ENCODE measurements at places on chromosomes 1 and 21.
A peak's percentile ranks its signal among the peaks of the same experiment; 100 is the strongest.

DNA sequence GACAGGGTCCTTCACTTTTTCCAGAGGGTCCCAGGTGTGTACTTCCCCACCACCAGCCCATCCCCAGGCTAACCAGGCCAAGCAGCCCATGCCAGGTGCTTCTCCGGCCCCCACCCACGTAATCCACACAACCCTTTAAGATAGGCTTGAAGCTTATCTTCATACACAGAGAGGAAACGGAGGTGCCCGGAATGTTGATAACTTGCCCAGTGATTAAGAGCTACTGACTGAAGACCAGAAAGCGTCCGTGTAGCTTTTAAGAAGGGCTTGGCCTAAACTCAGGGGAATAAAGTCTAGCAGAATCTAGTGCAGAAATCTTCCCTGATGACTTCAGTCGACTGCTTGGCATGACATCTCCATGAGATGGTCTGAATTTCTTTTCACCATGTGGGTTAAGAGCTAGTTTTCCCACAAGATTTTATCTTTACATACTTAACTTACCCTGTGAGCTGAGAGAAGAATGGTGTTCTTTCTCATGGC, 138.7 kb downstream of the GALNT2 start:
- DNase-seq = no peak

DNA sequence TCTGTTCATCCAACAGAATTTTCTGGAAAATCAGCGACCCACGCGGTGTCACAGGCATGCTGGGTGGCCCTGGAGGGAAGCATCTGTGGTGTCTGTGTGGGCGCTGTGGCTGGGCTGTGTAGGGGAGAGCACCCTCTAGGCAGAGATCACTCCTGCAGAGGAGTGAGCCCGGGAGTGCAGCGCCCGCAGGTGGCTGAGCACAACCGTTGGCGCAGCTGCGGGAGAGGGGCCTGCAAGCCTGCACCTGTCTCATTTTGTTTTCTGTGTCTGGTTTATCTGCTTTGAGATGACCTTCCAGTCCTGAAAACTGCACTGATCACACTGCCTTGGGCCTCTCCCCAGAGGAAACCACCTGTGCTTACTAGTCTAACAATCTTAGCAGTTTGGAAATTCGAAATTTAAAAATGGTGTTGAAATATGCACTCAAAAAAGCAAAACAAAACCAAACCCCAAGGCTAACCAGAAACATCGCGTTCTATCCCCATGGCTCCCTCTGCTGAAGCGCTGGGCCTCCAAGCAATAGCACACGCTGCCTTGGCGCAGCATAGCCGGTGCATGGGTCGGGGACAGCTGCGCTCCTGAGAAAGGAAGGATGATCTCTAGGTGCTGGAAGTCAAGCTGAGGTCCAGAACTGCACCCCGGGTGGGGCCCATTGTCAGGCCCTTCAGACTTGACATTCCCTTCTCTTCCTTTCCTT, 4.8 kb downstream of the FAM3B start:
- DNase-seq = no peak

DNA sequence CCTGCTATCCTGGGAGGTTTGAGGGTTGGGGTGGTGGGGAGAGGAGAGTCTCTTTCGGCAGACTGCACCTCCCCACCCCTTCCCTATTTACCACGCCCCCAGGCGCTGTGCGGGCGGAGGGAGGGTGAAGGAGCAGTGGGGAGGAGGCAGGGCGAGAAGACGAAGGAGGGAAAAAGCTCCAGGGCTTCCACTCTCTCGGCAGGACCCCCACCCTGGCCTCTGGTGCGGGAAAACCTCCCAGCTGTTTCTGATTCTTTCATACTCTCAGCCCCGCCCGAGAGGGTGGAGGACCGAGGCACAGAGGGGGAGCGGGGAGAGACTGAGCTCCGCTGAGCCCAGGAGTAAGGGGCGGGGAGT, 866 bp upstream of the WNT2B start:
- DNase-seq = no peak

DNA sequence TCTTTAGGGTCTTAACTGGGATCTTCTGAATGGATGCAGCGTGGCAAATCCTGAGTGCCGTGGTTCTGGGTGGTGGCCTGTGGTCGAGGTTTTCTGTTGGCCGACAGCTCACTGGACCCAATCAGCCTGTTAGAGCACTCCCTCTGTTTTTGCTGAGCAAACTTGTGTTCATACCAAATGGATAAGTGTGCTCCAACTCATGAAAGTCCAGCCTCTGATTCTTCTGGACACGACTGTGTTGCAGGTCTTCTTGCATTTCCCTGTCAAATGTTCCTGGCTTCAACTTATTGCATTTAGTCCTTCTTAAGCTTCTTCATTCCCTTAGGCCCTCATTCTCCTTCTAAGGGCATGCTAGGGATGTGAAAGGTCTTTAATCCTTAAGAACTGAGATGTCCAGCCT, 63.7 kb downstream of the AJAP1 start:
- DNase-seq = no peak

DNA sequence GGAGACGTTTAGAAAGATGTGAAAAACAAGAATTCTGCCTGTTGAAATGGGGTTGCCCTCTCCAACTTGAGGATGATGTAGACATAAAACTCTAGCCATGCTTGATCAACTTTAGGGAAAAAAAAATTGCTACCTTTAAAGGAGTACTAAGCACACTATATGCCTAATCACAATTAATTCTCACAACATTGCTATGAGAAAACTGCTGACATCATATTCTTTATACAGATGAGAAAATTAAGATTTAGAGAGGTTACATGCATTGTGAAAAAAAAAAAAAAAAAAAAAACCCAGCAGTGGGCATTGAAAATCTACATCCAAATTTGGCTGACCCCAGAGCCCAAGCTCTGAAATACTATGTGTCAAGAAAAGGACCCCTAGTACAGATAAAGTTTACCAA, 617.2 kb upstream of the ADGRL2 start:
- no peak for DNase-seq

DNA sequence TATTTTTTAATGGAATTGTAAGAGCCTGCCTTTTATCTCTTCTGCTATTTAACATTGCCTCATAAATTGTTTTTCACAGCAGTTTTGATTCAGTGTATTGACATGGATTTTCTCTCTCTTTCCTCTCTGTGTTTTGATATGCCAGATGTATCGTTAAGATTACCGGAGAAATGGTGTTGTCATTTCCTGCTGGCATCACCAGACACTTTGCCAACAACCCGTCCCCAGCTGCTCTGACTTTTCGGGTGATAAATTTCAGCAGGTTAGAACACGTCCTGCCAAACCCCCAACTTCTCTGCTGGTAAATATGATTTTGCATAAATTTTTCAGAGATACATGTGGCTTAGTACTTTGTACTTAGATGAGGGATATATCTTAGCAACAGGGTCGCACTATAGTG, 23.1 kb upstream of the DYNLT5 start:
- no peak for DNase-seq

- DNase-seq = no peak
Measured at GRCh38 chr1:207202480-207202879, 98.4 kb downstream of the C4BPA start.

DNA sequence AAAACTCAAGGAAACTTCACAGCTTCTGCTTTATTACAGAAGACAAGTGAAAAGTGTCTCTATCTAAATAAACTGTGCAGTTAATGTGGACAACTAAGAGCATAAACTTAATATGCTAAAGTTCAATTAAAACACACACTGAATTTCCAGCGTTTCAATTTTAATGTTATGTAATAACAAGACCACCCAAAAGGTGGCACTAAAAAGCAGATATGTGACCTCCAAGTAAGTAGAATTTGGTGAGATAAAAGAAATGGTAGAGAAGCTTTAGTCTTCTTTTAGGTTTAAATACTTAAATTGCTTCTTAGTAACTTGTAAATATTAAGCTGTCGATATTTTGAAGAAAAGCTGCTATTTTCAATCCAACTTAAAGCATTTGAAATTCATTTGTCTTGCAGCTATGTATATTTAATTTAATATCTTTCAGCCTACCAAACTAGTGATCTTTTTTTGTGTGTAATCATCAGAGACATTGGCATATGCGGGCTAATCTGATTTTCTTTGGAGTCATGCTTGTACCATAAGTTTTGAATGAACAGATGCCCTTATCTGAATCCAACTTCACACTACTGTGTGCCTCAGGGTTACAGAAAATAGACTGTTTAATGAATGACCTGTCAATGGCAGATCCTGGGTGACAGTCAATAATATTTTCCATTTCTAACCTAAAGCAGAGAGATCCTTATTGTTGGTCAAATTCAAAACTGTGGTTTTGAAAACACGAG, 36.5 kb upstream of the ADAMTS1 start:
- DNase-seq = no peak

DNA sequence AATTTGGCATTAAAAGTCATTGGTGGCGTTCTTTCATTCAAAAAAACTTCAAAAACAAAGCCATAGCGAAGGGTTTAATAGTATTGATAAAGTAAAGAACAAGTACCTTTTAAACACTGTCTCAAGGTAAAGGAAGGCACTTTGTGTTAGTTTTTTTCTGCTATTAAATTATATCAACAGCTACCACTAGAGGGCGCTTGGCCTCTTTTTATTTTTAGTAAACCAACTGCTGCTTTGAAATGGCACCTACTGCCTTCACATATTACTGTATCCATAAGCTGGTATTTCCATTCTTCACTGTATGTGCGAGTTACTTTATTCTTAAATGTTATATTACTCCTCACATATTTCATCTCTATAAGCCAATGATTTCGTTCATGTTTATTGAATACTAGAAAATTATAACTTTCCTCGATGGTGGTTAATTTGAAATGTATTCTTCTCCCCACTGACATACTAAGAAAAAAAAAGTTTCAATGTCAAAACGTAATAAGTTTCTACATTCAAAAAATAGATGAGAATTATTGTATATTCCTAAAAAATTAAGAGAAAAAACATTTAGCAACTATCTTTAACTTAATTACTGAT, 125.7 kb upstream of the CXADR start:
- peak; percentile 33 for DNase-seq

GRCh38 chr1:27102707-27103468, 52.0 kb downstream of the SLC9A1 start:
- DNase-seq = peak; percentile 53

GRCh38 chr1:223704921-223705878, 7.1 kb upstream of the CAPN2 start:
- no peak for DNase-seq

DNA sequence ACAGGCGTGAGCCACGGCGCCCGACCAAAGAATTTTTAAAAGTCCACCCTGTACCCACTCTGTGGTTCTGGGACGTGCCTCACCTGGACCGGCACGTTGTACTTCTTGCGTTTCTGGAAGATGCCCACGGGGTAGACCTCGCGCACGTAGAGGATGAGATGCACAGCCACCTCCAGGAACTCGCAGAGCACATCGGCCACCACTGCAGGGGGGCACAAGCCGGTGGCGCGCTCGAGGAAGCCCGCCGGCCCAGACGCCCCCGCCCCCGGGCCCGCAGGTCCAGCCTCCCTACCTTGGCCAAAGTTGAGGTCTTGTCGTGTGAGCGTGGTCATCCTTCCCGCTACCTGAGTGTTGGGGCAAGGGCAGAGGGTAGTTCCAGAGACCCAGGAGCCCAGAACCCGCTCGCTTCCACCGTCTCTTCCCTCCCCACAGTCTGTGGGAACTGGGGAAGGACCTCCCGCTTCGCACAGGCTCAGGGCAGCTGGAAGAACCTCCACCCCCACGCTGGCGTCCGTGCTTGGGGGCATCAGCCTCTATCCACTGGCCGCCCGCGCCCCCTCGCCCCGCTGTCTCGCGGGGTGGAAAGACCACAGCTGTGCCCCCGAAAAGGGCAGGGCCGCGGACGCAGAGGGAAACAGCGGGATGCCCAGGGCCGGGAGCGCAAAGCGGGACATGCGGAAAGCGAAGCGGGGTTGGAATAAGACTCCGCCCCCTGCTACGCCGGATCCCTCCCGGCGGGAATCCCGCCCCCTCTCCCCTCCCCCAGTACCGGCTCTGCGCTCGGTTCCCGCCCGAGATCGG, 478 bp downstream of the MAD2L2 start:
- DNase-seq = peak; percentile 47

DNA sequence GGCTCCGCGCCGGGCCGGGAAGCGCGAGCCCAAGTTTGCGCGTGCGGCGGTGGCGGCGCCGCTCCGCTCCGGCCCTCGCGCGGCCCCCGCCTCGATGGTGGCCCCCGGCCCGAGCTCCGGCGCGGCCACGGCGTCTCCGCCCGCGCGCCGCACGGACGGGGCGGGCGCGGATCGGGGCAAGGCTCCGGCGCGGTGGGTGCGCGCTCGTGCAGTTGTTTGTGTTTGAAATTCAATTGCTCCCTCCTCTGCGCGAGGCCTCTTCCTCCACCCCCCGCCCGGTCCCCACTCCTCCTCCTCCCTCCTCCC, at the start of gene HDGF:
Gene HDGF (minus strand): TSS at position 225 of the 306 bp plus-strand sequence. CDS start 246 bp downstream, outside the sequence.
- no peak for DNase-seq

- no peak for DNase-seq
Measured at GRCh38 chr21:36569511-36569910, 89.6 kb upstream of the CLDN14 start.

- DNase-seq = no peak
Measured at GRCh38 chr1:234556245-234556943, 53.6 kb downstream of the IRF2BP2 start.

GRCh38 chr1:233520261-233521191, 93.4 kb upstream of the KCNK1 start:
- DNase-seq = peak; percentile 36

DNA sequence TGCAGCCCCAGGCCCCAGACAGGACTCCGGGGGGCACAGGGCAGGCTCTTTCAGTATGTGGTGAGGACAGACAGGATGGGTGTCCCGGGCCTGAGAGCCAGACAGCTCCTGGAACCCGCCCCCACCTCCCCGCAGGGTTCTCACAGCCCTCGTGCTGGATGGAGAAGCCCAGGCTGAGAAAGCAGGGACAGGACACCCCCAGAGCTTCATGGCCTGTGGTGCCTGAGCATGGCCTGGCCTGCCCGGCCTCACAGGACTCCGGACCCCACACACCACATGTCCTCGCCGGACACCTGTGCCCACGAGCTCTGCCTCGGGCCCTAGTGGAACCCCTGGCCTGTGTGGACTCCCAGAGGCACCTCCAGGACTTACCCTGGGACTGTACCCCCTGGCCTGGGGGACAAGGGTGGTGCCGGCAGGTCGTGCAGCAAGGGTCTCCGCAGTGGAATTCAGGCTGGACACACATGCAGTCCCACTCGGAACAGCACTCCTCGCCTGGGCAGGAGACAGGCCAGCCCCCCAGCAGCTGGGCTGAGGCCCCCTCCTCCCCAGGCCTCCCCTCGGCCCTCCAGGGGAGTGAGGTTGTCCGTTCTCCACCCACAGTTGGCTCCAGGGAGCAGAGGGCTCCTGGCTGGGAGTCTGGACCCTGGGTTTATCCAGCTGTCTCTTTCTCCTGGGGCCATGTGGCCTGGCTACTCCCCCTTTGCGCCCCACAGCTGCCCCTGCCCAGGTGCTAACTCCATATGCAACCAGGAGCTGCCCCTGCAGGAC, 1.2 kb downstream of the TNFRSF18 start:
- DNase-seq = no peak

Measured in H54 (cell line).